ENCODE measurements at places on chromosomes 13 and 19.
A peak's percentile ranks its signal among the peaks of the same experiment; 100 is the strongest.

DNA sequence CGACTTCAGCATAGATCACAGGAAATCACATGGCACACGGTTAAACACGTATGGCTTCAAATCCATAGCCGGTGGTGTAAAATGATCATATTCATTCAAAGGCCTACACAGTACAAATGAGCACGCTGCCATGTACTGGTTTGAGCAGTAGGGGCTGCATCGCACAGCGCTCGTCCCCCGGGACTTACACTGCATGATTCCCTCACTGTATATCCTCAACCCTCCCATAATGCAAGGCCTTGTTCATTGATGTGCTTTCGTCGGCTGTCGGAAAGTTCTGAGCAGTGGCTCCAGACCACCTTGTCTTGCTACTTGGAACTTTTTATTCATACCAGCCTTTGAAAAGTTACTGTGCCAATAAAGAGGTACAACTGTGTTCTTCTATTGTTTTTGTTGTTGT lies 578.2 kb downstream of the MYO16 start:
- DNase-seq: no peak

GRCh38 chr13:75514080-75514995 lies 23.3 kb downstream of the COMMD6 start:
- DNase-seq: no peak

DNA sequence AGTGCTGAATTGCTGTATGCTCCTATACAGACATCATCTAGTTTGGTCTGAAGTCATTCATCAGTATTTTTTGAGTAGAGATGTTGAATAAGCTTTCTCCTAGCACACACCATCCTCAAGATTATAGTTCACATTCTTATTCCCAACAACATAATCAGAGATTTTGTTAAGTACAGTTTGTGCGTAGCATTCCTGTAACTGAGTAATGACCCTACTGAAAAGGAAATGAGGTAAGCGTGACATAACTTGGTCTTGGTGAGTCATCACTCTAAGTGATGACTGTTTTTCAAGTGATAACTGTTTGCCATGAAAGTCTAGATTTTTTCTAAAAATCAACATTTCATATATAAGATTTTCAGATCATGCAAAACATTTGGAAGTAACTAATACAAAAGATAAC lies 18.5 kb upstream of the FAM216B start:
- DNase-seq: no peak

- DNase-seq: no peak
These were observed 80.5 kb downstream of the MBNL2 start for GRCh38 chr13:97302611-97303010.

DNA sequence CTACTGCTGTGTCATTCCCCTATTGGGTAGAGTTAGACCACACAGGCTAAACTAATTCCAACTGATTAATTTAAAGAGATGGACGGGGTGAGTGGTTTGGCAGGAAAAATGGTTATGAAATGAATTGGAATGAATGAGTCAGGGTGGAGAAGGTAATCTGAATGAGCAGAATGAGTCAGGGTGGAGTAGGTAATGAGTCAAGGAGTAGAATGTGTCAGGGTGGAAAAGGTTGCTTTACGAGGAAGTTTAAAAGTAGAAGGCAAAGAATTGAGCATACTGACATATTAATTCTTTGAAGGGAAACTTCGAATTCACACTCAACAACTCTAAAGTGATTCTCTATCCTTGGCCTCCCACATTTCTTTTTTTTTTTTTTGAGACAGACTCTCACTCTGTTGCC lies 12.7 kb upstream of the ZNF121 start:
- DNase-seq: no peak

DNA sequence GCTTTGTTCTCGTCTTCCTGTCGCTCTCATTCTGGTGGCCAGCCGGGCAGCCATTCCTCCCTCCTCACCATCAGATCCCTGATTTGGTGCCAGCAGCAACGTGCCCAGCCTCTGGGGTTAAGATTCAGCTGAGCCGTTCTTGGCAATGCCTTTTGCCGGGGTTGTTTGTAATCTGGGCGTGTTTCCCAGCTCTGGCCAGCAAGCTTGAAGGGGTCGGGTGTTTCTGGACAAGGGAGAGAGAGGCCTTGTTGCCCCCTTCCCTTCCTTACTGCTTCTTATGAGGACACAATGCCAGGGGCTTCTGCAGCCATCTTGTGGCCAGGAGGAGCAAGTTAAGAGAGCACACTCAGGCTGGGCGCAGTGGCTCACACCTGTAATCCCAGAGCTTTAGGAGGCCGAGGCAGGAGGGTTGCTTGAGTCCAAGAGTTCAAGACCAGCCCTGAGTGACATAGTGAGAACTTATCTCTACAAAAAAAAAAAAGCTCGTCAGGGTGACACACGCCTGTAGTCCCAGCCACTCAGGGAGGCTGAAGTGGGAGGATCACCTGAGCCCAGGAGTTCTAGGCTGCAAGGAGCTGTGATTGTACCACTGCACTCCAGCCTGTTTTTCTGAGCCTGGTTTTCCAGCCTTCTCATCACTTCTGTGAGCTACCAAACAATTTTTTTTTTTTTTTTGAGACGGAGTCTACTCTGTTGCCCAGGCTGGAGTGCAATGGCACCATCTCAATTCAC lies 10.7 kb upstream of the CRTC1 start:
- DNase-seq: no peak

DNA sequence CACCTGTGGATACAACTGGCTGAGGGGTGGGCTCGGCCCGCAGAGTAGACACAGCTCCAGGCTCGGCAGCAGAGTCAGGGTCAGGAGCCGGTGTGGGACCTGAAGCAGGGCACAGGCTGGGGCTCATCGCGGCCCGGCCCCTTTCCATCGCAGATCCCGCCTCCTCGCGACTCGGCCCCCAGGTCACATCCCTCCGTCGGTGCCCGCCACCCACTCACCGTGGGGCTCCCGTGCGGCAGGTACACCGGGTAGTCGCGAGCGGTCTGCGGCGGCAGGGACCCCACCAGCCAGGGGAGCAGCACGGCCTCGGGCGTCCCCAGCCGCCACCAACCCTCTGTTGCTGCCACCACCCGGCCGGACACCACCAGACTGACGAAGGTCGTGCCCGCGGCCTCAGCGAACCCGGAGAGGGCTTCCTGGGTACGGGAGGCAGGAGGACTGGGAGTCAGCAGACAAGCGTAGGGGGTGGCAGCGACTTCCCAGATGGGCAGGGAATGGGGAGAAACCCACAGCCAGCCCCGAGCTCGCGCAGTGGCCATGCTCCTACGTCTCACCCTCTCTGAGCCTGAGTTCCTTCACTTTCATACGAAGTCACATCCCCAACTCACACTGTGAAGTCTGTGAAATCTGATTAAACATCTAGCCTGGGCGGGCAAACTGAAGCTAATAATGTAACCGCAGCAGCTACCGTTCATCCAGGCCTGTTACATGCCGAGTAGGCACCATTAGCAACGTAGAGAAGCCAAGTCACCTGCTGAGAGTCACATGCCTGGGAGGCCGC lies 3.7 kb downstream of the FUZ start:
- DNase-seq: peak; percentile 67

DNA sequence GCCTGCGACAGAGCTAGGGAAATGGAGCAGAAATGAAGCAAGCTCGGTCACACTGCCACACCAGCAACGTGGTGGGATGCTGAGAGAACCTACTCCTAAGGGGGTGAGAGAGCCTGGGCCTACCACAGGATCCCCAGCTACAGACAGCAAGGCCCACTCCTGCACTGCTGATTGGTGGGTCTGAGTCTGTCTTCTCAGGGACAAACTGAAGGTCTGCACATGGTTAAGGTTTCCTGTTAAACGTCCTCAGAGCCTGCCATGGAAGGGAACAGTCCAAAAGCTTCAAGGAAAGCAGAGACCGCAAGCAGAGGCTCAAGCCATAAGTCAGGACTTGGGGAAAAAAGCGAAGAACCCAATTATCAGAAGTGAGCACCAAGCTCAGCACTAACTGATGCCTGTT lies 53.5 kb upstream of the MED4 start:
- no peak for DNase-seq

DNA sequence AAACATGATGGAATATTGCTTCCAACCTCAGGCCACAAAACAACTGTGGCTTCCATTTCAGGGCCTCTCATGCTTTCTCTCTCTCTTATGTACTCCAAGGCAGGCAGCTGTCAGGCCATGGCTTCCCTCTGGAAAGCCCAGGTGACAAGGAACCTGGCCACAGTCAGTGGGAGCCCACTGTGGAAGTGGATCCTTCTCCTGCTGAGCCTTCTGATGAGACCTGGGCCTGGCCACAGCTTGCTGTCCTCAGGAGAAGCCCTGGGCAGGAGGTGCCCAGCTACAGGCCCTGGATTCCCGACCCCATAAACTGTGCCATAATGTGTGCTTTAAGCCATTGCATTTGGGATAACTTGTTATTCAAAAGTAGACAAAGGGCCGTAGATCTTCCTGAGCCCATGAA lies 71.2 kb downstream of the SPACA7 start:
- no peak for DNase-seq

GRCh38 chr13:108781312-108781711 lies 151.9 kb downstream of the MYO16 start:
- DNase-seq: no peak

- no peak for DNase-seq
These were observed 82.8 kb upstream of the MRI1 start for GRCh38 chr19:13681509-13681908.

DNA sequence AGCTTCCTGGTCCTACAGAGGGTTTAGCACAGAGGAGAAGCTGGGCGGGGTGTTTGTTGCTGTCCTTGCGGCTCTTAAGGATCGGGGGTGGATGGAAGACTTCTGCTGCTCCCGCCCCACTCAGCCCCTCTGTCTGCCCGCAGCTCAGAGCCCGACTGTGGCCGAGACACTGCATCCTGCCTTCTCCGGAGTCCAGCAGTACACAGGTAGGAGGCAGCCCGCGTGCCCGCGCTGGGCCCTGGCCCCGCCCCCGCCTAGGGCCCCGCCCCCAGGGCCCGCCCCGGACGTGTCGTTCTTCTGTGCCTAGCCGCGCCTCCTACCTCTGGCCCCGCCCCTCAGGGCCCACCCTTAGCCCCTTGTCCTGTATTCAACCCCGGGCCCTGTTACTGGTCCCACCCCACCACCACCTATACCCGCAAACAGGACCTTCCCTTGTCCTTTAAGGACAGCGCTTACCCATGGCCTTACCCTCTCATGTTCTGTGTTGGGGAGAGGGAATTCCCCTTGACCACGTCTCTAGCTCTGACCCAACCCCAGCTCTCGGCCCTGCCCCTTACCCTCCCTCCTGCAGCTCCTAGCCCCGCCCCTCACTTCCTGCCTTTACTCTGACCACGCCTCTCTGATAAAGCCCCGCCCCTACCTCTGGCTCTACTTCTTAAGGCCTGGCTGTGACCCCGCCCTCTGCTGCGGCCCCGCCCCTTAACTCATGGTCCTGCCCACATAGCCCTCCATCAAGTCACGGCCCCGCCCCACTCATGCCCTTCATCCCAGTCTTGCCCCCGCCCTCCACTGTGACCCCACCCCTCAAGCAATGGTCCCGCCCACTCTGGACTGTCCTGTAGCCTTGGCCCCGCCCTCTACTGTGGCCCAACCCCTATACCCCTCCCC lies 60.5 kb downstream of the CELF5 start:
- DNase-seq: peak; percentile 80

DNA sequence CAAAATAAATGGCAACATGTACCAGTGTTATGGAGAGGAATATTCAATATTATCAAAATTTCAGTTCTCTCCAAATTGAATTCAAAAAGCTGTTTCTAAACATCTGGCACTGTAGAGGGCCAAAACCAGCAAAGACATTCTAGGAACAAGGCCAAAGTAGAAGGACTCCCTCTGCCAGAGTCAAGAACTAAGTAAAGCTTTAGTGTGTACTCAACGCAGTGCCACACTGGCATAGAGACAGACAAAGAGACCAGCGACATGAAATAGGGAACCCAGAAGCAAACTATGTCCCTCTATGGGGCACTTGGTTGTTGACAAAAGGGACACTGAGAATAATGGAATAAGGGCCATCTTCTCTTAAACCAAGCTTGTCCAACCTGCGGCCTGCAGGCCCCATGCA lies 15.6 kb downstream of the SCGB2B2 start:
- DNase-seq: no peak

DNA sequence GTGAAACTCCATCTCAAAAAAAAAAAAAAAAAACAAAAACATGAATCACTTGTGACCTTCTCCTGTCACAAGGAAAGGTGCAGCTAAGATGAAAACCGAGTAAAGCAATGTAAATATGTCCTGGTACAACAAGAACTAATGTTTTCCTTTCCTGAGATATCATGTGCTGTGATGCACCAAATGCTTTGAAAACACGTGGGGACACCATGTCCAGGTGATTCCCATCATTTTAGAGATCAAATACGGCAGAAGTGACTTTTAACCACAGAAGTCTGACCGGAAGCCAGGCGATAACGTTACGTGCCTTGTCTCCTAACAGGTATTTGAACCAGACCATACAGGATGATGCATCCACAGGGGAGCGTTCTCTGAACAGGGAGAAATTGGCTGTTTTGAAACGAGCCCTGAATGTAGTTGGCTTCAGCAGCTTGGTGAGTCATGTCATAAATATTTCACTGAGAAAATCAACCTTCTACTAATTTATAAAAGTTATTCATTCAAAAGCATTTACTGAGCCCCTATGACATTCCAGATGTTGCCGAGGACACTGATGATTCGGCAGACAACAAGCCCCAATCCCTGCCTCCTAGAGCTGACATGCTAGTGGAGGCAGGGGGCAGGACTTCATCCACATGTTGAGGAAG lies 328.1 kb downstream of the MYO16 start:
- DNase-seq: no peak

DNA sequence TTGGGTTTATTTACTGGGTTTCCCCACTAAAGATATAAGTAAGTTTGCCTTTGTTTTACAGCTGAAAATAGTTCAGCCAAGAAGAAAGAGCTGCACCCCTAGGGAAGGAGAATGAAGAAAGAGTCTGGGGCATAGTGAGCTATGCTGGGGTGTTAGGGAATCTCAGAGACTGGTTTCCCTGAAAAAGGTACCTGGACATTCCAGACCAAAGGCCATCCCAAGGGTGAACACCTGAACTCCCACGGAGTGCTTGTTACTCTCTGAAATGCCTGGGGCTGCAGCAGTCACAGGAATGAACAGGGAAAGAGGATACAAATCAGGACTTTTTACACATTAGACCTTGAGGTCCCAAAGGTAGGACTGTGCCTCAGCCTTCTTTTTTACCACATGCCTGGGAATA lies 337.6 kb upstream of the SLC10A2 start:
- no peak for DNase-seq

DNA sequence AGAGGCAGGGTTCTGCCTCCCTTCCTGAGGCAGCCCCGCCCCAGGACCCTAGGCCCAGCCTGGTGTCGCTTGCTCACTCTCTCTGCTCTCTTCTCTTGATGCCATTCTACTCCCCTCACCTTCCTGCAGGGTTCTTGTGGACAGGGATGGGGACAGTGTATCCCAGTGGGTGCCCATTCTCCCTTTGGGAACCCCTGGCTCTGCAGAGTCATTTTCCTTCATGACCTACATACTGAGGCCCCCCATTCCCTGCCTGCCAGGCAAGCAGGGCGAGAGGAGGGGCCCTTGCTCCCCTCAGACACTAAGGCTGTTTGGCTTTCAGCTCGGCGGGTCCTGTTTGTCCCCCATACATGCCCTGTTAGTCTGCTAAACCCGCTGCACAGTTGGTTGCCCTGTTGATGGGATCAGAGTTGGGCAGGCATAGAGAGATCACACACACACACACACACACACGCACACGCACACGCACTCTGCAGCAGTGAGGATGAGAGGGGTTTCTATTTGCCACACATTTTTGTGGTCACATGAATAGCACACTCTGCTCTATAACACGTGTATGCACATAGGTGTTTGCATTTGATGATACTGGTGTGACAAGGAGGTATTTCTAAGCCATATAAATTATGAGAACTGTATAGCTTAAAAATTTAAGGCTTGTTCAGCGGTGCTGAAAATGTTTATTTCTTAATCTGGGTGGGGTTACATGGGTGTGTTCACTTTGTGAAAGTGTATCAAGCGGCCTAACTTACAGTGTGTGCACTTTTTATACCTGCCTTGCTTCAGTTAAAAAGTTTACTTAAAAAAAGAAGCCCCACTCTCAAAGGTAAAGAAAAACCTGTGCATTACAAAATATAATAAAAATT lies 20.3 kb downstream of the NFIX start:
- no peak for DNase-seq
